Mammary epithelial cell (primary cell): ENCODE measurements at places on chromosomes 11 and 22. TPM values are rescaled to one million over a fixed set of nuclear protein-coding genes. Genes with fewer than 3 reads are reported as not detected.

ACCSL gene
- total RNA-seq = not detected

MS4A6A gene
- total RNA-seq = not detected

- no peak for DNase-seq
Observed at GRCh38 chr22:38852522-38852921, 8.7 kb upstream of the NPTXR start.

GRCh38 chr11:13169709-13170108 is 107.9 kb upstream of the BMAL1 start:
- peak; percentile 85 for DNase-seq

DNA sequence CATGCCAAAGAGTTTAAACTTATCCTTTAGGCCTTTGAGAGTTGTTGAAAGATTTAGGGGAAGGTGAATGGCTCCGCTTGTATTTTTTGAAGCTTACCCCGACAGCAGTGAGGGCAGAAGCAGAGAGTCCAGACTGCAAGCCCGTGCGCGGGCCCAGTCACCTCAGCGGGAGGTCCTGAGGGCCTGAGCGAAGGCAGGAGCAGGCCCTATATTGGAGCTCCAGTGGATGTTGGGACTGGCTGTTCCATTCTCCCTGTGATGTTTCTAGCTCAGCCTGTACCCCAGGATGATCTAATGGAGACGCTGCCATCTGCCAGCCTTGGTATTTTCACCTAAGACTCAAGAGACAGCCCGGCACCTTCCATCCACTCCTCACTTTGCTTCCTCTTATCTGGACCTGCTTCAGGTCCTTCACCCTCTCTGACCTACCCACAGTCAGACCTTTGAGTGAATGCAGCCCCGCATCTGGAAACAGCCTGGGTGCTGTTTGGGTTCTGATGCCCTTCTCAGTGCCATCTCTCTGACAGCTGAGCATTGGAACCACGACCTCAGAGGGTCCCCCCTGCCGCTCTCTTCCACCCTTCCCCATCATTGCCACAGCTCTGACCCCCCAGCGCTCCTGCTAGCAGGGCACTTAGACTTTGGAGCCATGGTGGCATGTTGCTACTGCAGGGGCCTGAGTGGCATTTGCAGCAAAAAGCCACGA is 628.2 kb upstream of the CADM1 start:
- DNase-seq = no peak

- no peak for DNase-seq
Observed at GRCh38 chr11:117959438-117960149, 26.6 kb upstream of the IL10RA start.

DNA sequence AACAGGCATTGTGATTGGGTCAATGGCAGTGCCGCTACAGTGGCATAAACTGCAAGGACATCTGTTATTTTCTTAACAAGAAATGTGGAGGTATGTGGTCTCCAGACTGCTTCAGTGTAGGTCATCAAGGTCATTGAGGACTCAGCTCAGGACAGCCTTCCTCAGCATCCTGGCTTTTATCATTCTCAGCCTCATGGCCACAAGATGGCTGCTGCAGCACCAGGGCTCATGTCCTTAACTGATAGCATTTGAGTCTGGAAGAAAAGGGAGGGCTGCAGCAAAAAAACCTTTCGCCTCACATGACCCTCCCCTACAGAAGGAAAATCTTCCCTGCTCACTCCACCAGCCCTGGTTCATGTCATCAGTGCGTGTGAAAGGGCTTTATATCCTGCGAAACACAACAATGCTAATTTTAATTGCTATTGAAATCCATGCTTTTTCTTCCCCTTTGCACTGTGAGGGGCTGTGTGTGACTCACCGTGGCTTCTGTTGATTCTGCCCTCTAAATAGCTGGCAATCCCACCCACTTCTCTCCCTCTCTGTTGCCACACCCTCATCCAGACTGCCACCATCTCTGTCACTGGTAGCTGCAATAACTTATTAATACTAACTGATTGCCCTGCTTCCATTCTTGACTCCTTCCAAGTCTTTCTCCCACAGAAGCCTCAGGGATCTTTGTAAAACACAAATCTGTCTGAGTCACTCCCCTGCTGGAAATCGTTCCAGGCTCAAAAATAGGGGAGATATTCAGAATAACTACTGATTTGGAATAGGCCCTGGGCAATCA is 43.8 kb downstream of the CHRDL2 start:
- DNase-seq = no peak

DNA sequence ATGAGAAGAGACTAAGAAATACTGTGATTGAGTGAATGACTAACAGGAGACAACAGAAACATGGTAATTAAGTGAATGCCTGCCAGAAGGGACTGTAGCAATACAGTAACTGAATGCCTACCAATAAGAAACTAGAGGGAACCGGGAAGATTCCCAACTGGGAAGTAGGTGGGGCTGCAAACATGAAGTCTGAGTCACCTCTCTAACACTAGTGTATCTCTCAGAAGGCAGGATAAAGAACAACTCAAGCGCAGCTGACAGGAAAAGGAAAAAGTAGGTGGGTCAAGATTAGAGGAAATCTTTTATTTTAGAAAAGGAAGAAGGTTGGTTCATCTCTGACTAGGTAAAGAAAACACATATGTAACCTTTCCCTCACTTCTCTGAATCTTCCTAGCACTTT is 14.0 kb downstream of the C11orf42 start:
- DNase-seq = peak; percentile 89

DNA sequence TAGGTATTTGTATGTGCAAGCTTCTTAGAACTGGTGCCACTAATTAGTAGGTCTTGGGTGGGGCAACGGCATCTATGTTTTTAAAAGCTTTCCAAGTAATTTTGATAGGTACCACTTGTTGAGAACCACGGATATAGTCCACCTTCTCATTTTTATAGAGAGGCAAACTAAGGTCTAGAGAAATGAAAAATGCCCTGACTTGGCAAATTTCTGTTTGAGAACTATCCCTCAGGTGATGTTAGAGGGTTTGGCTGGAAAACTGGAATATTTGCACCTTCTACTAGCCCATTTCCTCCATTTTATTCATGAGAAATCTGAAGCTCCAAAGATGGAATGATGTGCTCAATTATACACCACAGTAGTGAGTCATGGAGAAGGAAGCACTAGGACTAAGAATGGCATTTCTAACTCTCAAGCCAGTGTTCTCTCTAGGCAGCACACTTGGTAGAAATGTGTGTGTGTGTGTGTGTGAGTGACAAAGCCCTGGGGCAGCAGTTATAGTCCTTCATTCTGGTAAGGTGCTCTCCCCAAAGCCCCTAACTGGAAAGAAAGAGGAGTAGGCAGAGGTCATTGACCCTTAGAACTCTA is 1.8 kb upstream of the TMEM86A start:
- peak; percentile 30 for DNase-seq

DNA sequence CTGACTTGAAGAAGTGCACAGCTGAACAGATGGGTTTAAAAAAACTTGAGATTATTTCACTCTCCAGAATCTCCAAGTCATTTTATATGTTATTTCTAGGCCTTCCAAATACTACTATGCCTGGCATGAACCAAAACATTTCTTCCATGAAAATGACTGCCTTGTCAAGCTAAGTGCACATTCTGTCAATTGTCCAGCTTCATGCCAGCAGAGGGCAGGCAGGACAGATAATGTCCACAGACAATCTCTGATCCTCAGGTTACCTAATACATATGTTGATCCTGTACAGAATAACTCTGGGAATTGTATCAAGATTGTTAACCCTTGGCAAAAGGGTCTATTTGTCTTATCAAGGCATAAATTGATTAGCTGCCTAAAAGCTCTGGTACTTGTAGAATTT is 229.5 kb downstream of the AASDHPPT start:
- no peak for DNase-seq

- DNase-seq = peak; percentile 61
Observed at GRCh38 chr11:44634401-44635281, 69.2 kb downstream of the CD82 start.

DNA sequence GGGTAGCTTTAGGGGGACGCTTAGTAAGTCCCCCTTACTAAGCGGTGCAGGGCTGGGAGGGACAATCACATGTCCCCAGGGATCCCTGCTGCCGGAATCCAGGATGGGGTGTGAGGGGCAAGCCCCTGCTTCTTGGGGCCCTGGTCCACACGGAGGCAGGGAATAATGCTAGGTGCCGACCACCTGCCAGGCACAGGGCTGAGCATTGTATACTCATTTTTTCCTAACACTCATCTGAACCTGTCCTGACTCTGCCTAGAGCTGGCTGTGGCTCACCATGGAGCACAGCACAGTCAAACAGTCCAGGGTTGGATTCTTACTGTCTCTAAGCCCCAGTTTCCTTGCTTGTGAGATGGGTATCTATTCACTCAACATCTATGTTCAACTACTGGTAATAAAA is 1.4 kb upstream of the LTBP3 start:
- no peak for DNase-seq

DNA sequence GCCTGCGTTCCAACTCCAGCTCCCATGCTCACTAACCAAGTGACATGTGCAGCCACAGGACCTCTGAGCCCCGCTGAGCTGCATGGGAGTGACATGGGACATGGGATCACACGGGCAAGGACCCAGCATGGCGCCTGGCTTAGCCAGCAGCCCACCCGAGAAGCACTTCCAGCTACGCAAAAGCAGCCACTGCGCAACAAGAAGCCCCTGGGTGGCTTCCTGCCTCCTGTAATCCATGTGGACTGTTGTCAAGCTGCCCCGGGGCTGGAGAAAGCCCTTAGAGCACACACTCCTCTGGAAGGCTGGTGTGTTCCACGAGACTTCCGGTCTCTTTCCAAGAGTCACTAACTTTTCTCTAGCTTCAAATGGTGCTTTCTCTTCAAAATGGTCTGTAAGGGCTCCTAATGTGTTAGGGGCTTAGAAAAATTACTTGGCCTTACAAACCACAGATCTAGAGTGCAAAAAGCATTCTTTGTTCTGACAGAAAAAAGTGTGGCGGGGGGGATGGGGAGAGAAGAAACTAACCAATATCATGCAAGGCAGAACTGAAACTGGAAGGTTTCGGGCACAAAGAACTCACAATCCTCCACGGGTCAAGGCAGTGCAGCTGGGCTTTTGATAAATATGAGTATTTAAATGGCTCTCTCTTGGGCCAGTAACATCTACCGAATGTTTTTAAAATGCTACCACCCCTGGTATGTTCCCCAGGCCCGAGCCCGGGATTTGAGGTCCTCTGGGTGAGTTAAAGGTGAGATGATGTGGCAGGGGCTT is 5.5 kb downstream of the C11orf24 start:
- DNase-seq = no peak

- DNase-seq = no peak
Observed at GRCh38 chr11:62889484-62890437, 9.1 kb downstream of the SLC3A2 start.
